ENCODE measurements at places on chromosomes 6 and 20.
A peak's percentile ranks its signal among the peaks of the same experiment; 100 is the strongest.

DNA sequence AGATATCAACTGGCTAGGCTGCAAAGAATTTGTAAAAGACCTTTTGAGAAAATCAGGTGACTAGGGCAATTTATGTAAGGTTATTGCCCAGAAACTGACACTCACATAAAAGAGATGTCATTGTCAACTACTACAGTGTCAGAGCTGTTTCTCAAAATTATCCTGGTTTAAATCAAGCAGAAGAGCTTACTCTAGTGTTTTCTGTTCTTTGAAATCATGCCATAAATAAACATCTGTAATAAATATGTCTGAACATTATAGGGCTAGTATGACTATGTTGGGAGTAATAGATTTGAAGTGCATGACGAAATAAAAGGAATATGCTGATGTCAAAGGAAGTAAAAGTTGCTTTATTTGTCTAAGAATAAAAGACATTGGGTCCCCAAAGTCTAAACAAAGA is 11.0 kb upstream of the PDSS2 start:
- DNase-seq = no peak

- DNase-seq = no peak
These were observed 5.1 kb upstream of the ADAM33 start for GRCh38 chr20:3686867-3687321.

GRCh38 chr20:56630086-56630493 is 984 bp downstream of the TFAP2C start:
- DNase-seq = no peak

DNA sequence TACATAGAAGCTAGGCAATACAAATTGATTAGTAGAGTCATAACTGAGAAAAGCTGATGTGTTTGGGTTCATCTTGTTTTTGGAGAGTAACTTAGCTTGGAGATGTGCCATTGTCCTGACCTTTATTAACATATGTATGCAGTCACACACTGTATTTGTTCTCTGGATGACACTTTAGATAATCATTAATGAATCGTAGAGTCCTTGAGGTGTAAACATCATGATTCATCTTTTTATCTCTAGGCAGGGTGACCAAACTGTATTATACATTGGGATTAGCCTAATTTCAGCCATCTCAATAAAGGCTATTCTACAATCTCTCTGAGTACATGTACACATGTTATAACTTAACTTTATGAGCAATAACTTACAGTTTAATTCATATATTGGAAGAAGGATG is 3.6 kb upstream of the MTCL3 start:
- peak; percentile 92 for DNase-seq

- peak; percentile 97 for DNase-seq
These were observed 3.2 kb downstream of the TTBK1 start for GRCh38 chr6:43246301-43247113.

- DNase-seq = no peak
These were observed 5.2 kb downstream of the FOXO3 start for GRCh38 chr6:108565893-108566292.

DNA sequence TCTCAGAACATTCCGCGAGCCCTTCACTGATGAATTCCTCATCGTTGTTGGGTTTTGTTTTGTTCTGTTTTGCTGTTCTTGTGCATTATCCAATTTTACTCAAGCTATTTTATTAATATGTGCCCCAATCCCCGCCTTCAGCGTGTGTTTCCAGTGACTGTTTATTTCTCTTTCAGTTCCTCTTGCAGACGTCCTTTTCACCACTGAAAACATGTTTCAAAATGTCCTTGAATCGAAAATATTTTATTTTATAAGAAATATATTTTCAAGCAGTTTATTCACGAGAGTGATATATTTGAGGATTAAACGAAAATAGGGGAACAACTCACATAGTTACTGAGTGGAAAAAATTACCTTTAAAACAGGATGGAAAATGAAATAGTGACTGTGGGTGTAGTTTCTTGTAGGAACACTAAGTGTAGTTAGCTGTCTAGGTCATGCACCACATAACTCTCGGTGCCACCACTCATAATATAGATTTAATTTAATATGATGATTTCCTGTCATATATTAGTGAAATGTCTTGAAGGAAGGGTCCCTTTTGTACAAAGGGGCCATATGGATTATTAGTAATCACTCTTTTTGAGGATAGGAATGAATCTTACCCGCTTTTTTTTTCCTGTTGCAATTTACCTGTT is 45.3 kb upstream of the HDDC2 start:
- no peak for DNase-seq

- DNase-seq = peak; percentile 24
These were observed 70.6 kb downstream of the OLIG3 start for GRCh38 chr6:137423451-137424168.

- DNase-seq = no peak
These were observed 1.7 kb downstream of the SCML4 start for GRCh38 chr6:107822176-107823046.

- no peak for DNase-seq
These were observed 621.8 kb downstream of the BCKDHB start for GRCh38 chr6:80728101-80728750.

DNA sequence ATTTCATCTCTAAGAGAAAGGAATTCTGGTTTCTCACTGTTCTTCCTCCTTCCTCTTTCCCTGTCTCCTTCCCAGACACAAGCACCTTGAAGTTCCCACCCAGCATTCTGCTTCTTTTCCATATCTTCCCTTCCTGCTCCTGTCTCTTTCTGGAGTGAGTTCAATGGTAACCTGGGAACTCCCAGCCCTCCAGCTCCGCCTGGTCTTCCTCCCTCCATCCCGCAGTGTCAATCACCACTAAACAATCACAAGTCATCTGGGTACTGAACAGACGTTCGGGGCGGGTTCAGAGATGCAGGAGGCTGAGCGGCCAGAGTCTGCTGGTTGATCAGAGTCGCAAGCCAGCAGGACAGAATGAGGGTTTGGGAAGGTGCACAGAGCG is 7.7 kb downstream of the TTBK1 start:
- DNase-seq = peak; percentile 76

- DNase-seq = peak; percentile 77
These were observed 12.9 kb downstream of the ITCH start for GRCh38 chr20:34375977-34376430.

GRCh38 chr6:6674872-6675271 is 86.4 kb downstream of the LY86 start:
- peak; percentile 42 for DNase-seq

- DNase-seq = no peak
These were observed 96.8 kb upstream of the SOX4 start for GRCh38 chr6:21496706-21497105.

DNA sequence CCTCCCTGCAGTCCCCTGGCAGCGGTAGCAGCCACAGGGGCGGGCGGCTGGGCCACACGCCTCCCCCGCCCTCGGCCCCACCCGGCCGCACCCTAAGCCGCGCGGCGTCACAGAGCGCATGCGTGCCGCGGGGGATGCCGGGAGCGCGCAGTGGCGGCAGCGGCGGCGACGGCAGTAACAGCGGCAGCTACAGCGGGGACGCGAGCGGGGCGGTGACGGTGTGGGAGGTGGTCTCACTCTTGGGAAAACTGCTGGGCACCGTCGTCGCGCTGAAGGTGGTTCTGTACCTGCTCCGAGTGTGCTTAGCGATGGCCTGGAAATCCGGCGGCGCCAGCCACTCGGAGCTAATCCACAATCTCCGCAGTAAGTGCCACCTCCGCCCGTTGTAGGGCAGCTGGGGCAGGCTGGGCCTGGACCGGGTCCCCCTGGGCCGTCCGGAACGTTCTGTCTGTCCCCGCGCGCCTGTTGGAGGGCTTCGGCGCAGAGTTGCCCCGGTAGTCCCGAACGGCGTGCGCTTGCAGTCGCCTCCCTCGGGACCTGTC is at the start of gene PCMT1:
Gene PCMT1 (plus strand): TSS at position 148 of the 542 bp plus-strand sequence. CDS start 161 bp downstream, at position 309.
- peak; percentile 93 for DNase-seq

- no peak for DNase-seq
These were observed 73.2 kb downstream of the C6orf52 start for GRCh38 chr6:10621213-10621612.

- no peak for DNase-seq
These were observed 261.2 kb downstream of the HIVEP2 start for GRCh38 chr6:142683714-142684141.

GRCh38 chr20:5719861-5720403 is 30.3 kb upstream of the SHLD1 start:
- DNase-seq = peak; percentile 94

DNA sequence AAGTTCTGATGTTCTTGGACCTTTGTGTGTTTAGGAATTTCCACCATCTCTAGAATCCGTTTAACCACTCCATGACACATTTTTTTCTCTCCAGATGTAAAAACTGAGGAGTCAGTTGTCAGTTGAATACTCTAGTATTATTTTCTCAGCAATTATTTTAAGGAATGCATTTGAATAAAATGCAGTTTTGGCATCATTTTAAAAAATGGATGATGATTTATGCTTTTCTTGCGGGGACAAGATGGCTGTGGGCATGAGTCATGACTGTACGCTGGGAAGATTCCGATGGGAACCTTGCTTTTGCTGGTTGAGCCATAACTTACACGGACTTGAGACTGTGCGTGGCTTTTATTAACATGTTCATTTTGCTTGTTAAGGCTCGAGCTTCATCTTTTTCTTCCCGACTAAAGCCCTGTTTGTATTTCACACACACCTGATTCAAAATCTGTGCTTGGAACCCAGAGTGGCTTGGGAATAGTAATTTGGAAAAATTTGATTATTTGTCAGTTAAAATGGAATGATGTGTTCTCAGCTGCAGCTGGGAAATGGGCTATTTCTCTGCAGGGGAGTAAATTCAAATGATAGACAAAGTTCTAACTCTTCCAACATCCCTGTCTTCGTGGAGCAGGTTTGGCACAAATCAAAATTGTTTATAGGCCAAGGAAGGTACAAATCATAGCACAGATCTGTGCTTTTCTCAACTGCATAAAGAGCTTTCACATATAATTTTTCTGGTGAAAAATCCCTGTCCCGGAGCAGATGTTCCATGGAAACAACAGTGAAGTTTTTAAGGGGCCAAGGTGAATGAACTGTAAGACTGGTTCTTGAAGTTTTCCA is 470.5 kb upstream of the JAG1 start:
- no peak for DNase-seq

- no peak for DNase-seq
These were observed 67.3 kb upstream of the MAP3K7 start for GRCh38 chr6:90654166-90654565.

GRCh38 chr20:25750220-25750764 is 53.6 kb upstream of the ZNF337 start:
- peak; percentile 28 for DNase-seq

- DNase-seq = no peak
These were observed 4.9 kb upstream of the GRM4 start for GRCh38 chr6:34150766-34151165.

- DNase-seq = no peak
These were observed 43.3 kb upstream of the MLN start for GRCh38 chr6:33847078-33847477.

DNA sequence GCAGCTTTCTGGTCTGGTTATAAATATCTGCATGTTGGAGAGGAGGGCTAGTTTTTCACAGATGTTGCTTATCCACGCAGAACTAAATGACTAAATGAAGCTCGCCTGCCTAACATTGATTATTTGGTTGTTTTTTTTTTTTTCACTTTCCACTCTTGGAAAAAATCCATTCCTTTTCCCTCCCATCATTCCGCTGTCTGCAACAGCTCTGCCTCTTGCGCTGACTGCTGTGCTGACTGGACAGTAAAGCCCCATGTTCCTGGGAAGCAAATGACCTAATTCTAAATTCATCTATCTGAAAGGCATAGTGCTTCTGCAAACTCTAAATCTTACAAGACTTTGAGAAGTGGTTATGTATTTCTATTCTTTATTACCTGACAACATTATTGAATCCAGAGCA is 255.5 kb upstream of the PLN start:
- DNase-seq = no peak

GRCh38 chr6:157272866-157273755 is 50.2 kb downstream of the TMEM242 start:
- DNase-seq = peak; percentile 74

GRCh38 chr6:39007575-39007974 is 41.0 kb upstream of the GLP1R start:
- no peak for DNase-seq

DNA sequence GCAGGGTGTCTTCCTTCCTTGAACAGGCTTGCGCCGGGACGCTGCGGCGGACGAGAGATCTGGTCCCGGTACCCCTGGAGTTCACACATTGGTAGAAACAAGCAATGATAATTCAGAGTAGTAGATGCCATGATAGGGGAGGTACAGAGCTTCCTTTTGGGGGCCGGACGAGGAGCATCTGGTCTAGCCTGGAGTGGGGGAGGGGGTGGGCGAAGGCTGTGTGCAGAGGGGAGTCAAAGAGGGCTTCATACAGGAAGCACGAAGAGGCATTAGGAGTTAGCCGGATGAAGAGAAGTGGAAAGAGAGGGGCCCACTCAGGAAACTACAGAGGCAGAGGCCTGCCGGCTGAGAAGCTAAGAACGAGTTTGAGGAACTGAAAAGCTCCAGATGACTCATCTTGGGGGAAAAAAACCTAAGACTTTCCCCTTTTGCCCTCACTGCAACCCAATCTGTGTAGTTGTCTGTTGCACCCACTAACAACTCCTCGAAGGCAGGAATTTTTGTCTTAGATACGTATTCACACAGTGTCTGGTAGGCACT is 611 bp downstream of the CNPY3 start:
- peak; percentile 71 for DNase-seq

GRCh38 chr6:81834141-81834681 is 81.7 kb upstream of the TENT5A start:
- DNase-seq = peak; percentile 83

DNA sequence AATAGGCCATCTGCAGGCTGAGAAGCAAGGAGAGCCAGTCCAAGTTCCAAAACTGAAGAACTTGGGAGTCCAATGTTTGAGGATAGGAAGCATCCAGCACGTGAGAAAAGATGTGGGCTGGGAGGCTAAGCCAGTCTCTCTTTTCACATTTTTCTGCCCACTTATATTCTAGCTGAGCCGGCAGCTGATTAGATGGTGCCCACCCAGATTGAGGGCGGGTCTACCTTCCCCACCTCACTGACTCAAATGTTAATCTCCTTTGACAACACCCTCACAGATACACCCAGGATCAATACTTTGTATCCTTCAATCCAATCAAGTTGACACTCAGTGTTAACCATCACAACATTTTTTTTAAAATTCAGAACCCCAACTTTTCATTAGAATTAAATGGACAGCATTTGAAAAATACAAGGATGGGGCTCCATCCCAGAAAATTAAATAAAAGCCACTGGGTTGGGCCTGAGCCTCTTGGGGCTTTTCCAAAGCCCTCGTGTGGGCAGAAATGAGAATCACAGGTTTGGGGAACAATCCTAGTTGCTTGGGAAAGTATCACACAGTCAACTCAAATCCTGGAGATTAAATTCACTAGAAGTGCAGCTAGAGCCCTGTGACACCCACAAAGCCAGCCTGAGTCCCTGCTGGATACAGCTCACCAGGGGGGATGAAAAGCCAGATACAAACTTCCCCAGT is 2.2 kb downstream of the CLDN20 start:
- DNase-seq = no peak

- no peak for DNase-seq
These were observed 94.5 kb upstream of the TRAF3IP2 start for GRCh38 chr6:111700135-111700690.
